ENCODE measurements at places on chromosomes 3 and 15.
A peak's percentile ranks its signal among the peaks of the same experiment; 100 is the strongest.

DNA sequence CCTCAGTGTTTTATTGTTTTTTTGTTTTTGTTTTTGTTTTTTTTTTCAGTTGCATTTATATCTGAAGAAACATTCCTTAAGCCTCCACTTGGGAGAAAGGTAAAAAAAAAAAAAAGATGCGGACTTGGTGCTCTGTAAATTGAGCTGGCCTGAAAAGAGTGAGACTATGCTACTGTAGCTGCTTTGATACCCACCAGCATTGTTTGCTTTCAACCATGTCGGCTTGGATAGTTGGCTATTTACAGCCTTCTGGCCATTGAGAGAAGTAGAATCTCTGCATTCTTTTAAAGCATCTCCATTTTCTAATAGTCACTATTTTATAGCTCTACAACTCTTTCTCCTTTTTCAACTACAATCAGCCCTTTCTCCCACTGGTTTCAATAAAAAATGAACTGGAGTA, 149.6 kb downstream of the ZIC4 start:
- no peak for DNase-seq

- no peak for DNase-seq
Observed at GRCh38 chr3:3552761-3553160, 246.5 kb upstream of the LRRN1 start.

GRCh38 chr3:146968204-146968651, 363.1 kb upstream of the PLSCR5 start:
- peak; percentile 45 for DNase-seq

- DNase-seq = no peak
Observed at GRCh38 chr3:40608091-40608490, 83.3 kb downstream of the ZNF621 start.

DNA sequence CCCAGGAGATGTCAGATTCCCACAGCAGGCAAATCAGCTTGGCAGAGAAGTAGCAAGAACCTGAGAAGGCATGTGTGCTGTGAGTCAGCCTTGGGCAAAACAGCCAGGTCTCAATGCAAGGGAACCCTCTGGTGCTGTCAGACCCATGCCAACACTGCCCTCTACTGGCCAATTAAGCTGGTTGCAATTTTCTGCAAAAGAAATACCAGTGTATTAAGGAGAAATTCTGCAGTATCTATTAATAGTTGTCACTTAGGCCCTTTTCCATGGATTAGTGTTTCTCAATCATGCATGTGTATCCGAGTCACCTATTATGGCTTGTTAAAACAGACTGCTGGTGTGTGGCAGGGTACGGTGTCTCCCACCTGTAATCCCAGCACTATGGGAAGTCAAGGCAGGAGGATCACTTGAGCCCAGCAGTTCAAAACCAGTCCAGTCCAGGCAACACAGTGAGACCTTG, 26.2 kb downstream of the MAP4 start:
- peak; percentile 80 for DNase-seq

GRCh38 chr15:88635318-88635717, 3.5 kb upstream of the ISG20 start:
- DNase-seq = peak; percentile 20

DNA sequence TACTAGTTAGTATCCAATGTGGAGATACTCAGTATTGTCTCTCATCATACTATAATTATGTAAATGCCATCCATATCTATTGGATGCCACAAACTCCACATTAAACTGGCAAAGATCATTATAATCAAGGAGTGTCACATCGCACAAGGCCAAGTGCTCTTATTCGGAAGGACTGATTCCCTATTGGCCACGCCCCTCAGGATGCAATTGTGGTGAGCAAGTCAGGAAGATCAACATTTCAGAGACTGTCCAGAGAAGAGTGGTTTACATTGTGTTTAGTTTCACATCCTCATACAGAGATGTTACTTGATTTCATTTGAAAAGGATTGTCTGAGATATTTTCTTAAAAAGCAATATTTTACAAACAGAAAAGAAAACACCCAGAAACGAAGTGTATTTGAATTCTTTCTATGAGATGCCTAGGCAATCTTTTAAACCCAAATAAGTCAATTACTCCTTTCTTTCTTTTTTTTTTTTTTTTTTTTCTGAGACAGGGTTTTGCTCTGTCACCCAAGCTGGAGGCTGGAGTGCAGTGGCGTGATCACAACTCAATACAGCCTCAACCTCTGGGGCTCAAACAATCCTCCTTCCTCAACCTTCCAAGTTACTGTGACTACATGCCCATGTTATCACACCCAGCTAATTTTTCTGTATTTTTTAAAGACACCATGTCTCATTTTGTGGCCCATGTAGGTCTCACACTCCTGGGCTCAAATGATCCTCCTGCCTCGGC, 369.1 kb downstream of the RBMS3 start:
- peak; percentile 69 for DNase-seq

DNA sequence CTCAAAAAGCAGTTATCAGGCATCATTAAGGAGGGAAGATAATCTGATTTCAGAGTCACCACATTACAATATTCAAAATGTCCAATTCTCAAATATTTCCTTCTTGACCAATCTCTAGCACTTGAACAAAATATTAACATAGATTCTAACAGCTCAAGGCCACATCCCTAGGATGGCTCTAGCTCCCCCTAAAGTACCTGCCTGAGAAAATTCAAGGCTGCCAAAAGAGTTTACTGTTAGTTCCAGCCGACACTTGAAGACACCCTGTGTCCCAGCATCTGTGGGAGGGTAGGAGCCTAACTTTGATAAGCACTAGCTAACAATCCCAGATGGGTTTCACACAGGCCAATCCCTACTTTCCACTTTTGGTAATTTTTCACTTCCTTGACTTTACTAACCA, 10.4 kb downstream of the NSMCE3 start:
- DNase-seq = no peak

- DNase-seq = no peak
Observed at GRCh38 chr3:128321418-128321817, 145.3 kb downstream of the DNAJB8 start.

GRCh38 chr15:98658831-98659699, 10.7 kb downstream of the IGF1R start:
- peak; percentile 53 for DNase-seq

DNA sequence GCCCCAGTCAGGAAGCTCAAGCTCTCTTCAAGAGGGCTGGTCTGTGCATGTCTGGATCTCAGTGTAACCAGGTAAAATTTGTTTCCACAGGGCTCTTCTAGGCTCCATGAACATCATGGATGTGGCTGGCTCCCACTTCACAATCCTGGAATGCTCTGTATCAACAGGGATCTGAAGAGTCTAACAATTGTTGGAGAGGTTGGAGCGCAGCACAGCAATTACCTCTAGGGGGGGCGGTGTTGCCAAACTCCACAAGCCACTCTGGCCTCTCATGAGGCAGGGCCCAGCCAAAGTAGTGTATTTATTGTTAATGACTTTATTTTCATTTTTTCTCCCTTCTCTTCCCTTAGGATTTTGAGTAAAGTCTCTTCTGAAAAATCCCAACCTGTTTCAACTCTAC, 6.1 kb upstream of the EIF2B5 start:
- DNase-seq = peak; percentile 49

- no peak for DNase-seq
Observed at GRCh38 chr3:30658328-30659052, 52.1 kb downstream of the TGFBR2 start.

GRCh38 chr3:95474338-95474737, 1340.1 kb upstream of the EPHA6 start:
- DNase-seq = no peak

DNA sequence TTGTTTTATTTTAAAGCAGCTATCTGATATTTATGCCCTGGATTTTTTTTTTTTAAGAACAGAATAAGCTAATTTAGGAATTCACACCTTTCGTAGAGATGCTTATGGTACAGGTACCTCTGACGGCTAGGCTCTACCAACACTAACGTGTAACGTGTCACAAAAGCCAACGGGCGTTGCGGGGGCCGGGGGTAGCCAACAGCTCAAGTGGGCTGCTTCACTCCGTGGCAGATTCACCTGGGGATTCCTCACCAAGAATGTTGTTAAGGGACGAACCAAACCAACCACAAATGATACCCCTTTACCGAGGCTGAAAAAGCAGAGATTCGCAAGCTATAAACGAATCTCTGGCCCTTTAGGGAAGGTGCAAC, 1.0 kb downstream of the TMCC1 start:
- peak; percentile 16 for DNase-seq

DNA sequence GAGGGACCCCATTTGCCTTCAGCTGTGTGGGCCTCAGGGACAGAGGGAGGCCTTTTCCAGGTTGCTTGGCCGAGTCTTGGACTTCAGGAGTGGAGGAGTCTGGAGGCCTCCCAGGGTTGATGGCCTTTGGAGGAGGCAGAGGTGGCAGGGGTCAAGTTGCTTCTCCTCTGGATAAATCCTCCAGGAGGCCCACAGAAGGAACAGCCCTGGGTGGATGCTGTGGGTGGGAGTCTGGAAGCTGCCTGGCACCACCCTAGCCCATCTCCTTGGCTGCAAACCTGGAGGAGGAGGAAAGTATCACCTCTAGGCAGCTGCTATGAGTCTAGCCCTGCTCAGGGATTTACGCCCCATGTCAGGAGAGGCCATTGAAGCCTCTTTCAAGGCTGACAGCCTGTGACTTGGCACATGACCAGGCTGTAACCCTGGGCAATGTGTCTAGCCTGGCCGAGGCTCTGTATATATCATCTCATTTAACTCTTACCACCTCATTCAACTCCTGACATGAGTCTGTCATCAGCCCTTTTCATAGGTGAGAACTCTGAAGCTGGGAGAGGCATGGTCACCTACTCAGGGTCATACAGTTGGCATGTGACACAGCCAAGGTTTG, 2.9 kb upstream of the PRKCD start:
- no peak for DNase-seq

GRCh38 chr15:101614001-101614585, 38.1 kb downstream of the TM2D3 start:
- no peak for DNase-seq

- no peak for DNase-seq
Observed at GRCh38 chr3:64895106-64895990, 207.5 kb upstream of the ADAMTS9 start.

DNA sequence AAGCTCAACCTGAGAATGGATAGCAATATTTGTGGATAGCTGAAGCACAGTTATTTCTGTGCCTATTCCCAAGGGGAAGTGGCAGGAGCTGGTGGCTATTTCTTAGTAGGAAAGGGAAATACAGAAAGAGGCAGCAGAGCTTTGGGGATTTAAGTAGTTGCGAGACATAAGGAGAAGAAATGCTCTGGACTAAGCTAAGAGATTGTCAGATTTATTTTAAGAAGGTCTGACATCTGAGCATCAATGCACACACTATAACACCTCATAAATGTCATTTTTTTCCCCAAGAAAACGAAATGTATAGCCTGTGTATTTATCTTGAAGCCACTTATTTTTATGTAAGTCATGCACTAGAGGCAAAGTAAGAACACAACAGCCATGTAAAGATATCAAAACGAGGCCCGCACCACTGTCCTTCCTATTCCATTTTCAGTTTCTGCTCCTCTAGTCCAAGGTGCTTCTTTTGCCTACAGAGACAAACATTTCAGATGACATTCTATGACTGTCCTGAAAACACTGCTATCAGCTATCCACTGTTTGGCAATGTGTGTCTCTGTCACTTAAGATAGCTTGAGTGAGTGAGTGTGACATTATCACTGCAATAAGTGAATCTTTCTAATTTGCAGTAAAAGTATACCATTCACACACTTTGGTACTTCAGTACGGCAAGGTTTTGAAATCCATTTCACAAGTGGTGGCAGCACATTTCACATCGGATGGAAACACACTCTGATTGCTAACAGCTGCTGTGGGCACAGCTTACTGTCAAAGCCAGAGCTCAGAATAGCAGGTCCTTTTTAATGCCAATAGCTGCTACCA, 62.7 kb upstream of the ICE2 start:
- no peak for DNase-seq

GRCh38 chr3:136939489-136939888, 18.3 kb upstream of the IL20RB start:
- DNase-seq = no peak

GRCh38 chr15:59268168-59268851, 61.7 kb downstream of the LDHAL6B start:
- DNase-seq = no peak

GRCh38 chr3:52200981-52201679, 3.2 kb downstream of the ALAS1 start:
- no peak for DNase-seq

DNA sequence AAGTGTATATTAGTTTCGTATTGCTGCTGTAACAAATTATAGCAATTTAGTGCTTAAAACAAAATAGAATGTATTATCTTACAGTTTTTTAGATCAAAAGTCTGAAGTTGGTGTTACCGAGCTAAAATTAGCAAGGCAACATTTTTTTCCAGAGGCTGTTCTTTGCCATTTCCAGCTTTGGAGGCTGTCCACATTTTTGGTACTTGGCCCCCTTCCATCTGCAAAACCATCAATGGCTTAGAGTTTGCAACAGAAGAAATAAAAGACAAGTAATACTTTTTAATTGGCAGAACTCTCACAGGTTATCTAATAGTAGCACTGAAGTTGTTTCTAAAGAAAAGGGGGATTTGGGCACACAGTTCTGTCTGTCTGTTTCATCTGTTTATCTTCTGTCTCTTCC, 1248.5 kb downstream of the ROBO1 start:
- DNase-seq = no peak

GRCh38 chr15:59276225-59277178, 69.9 kb downstream of the LDHAL6B start:
- DNase-seq = no peak

DNA sequence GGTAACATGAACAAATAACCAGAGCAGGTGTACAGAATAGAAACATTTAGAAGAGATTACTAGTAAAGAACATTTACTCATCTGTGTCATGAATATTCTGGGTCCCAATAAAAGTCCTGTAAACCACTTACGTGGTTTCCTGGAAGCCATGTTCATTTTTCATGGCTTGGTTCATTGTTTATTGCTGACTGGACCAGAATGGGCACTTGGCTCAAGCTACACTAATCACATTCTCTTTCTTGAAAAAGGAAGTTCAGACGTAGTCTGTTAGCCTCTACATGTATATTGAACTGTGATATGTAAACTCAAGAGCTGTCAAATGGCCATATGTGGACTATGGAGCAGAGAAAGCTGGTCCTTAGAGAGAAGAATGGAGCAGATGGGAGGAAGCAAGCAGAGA, 138.3 kb upstream of the FAM3D start:
- no peak for DNase-seq

DNA sequence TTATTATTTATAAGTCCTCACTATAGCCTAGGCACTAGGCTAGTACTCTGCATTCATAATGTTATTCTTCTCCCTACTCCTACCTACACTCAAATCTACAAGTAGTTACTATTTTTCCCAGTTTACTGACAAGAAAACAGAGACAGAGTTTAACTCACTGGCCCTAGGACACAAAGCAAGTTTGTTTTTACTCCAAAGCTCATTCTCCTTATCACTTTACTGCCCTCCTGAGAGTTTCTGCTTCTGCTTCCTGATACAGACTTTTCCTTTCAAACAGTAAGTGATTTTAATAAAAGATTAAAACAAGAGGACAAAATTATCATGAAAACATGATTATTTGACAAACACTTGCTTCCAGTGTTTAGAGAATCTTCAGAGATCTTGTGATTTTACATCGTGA, 60.6 kb upstream of the CADPS start:
- DNase-seq = no peak

GRCh38 chr3:140816372-140817195, 125.1 kb upstream of the SLC25A36 start:
- DNase-seq = no peak
